ENCODE measurements at places on chromosomes 11 and 22.
A peak's percentile ranks its signal among the peaks of the same experiment; 100 is the strongest.

GRCh38 chr11:127651888-127652221 is 651.3 kb upstream of the KIRREL3 start:
- no peak for DNase-seq

DNA sequence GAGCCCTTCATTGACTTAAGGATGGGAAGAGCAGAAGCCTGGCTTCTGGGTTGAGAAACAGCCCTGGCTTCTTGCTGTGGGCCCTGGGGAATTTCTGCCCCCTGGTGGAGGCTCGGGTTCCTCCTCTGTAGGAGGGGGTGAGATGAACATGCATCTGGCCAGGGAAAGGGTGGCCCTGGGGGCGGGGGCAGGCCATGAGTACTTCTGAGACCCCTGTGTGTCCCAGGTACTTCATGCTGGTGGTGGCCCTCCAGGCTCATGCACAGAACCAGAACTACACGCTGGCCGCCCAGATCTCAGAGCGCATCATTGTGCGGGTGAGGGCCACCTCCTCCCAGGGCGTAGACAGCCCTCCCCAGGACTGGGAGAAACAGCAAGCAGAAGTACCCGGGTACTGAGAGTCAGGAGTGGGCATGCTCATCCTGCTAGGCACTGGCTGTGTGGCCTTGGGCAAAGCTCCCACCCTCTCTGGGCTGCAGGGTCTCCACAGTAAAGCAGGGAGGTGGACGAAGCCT is 15.8 kb downstream of the TMEM258 start:
- DNase-seq = no peak

DNA sequence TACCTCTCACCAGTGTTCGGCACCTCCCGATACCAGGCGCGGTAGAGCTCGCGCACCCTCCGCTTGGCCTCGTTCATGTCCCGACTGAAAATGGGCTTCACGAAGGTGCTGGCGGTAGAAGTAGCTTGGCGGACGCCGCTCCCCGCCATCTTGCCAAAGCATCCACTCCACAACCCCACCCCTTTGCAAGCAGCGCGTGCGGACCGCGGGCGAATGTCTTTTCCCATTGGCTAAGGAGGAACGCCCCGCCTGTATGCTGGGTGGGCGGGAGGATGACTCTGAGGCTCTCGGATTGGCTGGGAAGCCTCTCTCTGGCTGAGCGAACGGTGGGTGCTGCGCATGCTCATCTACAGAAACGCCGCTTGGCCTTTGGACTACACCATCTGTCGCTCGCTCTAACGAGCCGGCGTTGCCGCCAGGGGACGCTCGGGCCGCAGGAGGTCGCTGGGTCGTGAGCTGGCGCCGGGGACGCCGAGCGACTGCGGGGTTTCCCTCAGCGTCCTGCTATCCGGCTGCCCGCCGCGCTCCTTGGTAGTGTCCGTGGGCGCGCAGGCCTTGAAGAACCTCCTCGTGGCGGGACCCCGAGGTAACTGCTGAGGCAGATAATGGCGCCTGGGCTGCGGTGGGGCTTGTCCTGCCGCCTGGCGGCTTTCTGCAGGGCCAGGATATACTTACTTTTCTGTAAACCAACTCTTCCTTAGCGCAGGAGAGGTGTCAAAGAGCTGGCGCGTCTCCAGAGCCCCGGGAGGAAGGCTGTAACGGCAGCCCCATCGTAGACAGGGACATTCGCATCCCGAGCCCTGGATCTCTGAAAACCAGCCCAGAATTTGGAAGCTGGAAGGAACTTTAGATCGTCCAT is at the start of gene NDUFA6:
TSS of gene NDUFA6 (minus strand) at position 177 of the 859 bp plus-strand sequence. CDS start at position 149, 28 bp downstream.
- peak; percentile 91 for DNase-seq

DNA sequence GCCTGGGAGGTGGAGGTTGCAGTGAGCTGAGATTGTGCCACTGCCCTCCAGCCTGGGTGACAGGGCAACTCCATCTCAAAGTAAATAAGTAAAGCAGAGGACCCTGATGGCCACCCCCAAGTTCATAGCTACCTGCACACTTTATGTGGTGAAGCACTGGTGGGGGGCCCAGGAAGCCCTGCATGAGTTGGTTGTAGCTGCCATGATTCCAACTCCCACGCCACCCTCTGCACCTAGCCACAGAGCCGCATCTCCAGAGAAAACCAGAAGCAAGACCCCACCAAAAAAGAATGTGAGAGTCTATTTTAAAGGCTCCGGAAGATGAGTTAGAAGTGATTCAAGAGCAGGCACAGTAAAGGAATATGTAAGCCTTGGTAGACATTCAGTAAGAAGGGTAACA is 20.4 kb upstream of the TMA7B start:
- no peak for DNase-seq

DNA sequence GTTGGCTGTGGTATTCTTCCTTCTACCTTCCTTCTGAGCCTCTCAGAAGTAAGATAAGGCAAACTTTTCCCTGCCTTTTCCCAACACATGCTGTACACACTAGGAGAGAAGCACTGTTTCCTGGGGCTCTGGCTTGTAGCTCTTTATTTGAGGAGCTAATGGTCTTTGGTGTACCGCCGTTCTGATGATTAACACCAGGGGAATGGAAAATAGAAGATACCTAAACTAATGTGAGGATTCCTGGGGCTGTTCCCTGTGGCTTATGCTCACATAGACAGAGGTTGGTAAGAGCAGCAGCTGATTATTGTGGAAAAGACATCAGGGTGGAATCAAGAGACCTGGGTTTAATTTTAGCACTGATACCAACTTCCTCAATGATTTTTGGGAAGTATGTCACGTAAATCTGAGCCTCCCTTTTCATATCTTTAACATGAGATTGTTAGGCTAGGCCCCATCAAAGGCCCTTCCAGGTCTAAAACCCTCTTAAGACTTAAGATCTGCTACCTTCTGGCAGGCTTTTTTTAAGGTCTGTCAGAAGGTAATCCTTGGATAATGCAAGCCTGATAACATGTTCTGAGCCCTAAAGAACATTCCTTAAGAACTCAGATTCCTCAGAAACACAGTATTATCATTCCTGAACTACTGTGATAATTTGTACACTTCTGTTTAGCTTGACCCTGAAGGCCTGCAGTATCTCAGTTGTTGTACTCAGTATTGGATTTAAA is 24.8 kb upstream of the RCE1 start:
- no peak for DNase-seq

- no peak for DNase-seq
Measured at GRCh38 chr11:126633330-126633729, 277.8 kb downstream of the ST3GAL4 start.

DNA sequence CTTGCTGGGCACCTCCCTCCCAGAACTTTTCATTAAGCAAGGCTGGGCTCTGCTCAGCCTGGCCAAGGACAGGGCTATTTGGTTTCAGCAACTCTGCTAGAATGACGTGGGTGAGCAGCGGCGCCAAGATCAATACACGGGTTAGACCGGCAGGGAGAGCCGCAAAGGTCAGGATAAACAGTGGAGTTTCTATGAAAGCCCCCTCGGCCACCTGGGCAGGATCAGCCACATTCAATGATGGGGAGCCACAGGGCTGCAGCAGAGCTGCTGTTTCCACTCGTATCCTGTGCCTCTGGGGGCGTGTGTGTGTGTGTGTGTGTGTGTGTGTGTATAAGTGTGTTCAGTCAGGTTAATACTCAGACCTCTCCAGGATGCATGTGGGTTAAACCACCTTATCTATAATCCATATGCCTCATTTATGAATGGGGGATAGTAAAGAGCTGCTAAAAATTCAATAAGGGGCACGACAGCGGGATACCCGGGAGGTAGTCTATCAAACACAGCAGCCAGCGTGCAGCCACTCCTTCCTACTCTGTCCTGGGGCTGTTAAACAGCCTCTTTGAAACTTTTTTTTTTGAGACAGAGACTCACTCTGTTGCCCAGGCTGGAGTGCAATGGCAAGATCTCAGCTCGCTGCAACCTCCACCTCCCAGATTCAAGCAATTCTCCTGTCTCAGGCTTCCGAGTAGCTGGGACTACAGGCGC is 34.8 kb downstream of the MYH9 start:
- DNase-seq = no peak

DNA sequence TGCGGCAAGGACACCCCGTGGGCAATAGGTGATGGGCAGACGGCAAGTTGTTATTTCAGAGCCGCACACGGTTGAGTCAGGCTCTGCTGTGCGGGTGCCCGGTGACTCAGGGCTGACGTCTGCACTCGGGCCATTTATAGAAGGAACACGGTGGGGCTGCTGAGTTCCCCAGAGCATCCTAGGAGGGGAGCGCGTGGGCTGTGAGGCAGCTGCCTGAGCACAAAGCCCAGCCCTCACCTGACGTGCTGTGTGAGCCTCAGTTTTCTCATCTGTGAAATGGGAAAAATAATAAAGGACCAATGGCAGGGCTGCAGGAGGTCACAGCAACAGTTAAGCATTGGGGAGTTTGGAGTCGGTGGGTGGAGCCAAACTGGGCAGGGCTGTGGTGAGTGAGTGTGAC is 11.3 kb upstream of the RHOD start:
- DNase-seq = no peak
